Pancreas (tissue), 10 donors: ENCODE measurements at places on chromosomes 2 and 18. TPM values are rescaled to one million over a fixed set of nuclear protein-coding genes. Genes with fewer than 3 reads are reported as not detected.

- DNase-seq = peak; percentile 13
Observed at GRCh38 chr2:231563378-231563961, 29.2 kb upstream of the TEX44 start.

DNA sequence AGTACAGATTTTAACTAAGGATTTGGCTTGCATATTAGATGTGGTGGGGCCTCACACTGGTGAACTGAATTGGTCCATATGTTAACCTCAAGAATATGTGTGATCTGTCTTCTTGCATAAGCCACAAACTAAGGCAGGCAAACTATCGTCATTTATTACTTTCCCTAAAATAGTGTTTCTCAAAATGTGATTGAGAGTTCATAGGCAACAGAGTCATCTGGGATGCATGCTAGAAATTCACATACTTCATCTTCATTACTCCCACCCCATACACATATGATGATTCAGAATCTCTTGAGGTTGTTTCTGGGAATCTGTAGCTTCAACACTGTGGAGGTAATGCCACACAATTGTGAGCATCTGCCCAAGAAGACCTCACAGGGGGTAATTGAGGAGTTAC lies 822.8 kb upstream of the CDH2 start:
- DNase-seq = no peak

DNA sequence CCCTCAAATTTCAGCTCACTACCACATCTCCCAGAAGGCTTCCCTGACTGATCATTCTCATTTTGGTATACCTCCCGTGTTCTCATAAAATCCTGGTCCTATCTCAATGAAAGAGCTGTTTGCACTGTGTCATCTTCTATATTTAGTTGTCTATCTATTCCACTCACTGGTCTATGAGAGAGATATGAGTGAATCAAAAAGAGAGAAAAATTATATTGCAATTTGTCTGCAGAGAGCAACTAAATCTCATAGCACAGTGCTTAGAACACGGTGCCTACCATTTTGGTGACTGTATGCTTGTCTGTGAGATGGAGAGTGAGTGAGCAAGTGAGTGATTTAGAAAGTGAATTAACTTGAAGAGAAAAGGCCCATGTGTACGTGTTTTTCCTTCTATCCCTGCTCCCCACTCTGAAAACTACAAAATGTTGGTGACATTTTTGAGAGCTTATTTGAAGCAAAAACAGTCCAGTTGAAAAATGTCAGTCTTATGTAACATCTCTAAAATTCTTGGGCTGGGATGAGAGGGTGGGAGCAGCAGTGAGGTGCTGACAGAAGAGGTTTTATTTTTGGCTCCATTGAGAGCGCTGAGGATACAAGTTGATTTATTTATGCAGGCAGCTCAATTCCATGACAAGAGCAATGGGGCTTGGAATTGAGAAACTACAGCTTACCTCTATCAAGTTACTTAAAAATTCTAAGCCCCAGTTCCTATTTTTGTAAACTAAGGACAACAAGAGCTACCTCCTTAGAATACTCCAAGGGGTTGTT lies 373.5 kb upstream of the CHST9 start:
- no peak for DNase-seq

- DNase-seq = no peak
Observed at GRCh38 chr2:83572400-83572799, 886.7 kb downstream of the SUCLG1 start.

DNA sequence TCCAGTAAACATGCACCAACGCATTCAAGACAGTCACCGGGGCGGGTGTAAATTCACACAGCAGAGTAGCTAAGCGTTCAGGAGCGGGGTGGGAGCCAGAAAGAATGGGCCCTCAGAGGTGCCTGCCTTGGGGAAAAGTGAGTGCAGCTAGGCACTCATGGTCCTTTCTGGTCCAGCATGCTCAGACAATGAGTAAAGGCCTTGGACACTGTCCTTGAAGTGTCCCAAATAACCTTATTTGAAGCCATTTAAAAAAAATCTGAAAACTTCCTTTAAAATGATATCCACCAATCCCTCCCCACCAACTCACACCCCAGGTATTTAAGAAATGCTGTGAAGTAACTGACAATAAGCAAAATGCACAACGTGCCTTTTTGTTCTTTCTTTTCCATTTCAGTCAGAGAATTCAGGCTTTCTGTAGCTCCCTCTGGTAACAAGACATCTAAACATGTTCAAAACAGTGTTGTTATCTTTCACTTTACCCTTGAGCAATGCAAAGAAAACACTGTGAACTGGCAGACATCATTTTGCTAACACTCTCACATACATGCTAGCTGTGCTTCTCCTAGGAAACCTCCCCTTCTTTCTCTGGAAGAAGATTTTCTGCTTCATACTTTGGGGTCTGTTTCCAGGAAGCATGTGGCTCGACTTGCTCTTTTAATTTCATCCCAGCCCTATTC lies 445.1 kb upstream of the SPRED2 start:
- DNase-seq = no peak

DNA sequence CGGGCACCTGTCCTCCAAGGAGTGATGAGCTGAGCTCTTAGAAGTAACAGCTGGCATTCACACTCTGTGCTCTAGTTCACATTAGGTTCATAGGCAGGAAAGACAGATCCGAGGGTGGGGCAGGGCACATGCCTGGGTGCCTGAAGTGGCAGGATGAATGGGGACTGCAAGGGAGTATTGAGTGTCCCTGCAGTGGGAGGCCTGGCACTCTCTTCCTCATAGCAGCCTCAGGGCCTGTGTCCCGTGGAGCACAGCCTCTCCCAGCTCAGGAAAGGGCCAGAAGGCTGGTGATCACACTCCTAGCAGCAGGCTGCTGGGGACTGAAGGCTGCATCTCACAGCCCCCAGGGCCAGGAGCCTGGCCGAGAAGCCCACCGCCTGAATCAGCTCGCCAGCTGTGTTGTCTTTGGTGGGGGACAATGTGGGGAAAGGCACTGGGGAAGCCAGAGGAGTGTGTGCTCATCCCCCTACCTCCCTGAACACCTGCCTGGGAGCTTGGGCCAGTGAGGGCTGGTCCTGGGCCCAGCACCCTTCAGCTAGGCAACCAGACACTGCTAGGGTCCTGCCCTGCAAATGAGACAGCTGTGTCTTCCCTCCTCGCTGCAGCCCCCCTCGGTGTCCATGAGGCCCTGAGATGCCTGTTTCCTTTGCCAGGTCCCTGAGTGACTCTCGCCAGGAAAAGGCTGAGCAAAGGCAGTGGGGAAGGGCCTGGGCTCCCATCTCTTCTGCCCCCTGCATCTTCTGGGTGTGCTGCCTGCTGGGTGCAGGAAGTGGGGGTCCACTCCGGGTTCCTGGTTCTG lies 48.2 kb upstream of the HS6ST1 start:
- no peak for DNase-seq

DNA sequence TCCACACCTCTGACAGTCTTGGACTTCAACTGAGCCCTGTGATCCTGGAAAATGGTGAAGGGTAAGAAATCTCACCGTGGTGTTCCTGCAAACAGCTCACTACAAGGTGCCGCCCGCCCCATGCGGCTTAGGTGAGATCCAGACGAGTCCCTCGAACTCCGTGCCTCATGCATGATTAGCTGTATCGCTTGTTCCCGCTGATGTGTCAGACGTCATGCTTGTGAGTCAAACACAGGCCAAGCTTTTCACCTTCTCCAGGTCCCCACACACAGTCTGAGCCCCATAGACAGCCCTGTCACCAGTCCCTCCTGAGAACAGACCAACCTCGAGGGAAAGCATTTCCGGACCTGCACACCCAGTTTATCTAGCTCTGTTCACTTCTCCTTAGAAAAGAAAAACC lies 740.5 kb downstream of the GALR1 start:
- no peak for DNase-seq

DNA sequence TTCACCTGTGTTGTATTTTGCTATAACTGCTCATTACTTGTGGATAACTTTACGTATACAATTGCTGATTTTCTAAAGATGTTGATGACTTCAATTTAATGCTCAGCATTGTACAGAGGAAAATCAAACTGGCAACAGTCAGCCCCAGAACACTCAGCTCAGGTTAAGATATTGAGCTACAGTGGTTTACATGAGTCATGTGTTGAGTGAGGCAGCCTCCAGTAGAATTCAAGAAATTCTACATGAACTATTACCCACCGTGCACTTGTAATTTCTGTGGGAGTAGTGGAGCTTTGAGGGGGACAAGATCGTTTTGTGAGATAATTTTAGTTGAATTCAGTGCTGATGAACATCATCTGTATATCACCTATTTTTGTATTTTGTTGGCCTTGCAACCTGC lies 292.3 kb downstream of the ALPK2 start:
- no peak for DNase-seq

DNA sequence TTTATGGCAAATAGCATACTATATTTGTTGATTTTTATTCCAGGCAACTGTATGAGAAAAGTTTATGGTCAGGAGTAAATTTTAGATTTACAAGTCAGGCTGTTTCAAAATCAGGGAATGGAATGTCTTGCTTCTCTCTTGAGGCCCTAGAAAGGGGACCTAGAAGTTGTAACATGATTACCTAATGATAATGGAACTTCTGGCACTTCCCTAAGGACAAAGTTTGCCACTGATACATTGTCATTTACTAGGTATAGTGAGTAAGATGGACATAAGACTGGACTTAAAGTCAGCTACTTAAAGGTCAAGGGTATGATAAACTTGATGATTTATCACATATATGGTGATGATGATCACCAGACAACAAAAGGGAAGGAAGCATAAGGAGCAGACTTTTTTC lies 103.3 kb upstream of the VRK2 start:
- DNase-seq = no peak

DNA sequence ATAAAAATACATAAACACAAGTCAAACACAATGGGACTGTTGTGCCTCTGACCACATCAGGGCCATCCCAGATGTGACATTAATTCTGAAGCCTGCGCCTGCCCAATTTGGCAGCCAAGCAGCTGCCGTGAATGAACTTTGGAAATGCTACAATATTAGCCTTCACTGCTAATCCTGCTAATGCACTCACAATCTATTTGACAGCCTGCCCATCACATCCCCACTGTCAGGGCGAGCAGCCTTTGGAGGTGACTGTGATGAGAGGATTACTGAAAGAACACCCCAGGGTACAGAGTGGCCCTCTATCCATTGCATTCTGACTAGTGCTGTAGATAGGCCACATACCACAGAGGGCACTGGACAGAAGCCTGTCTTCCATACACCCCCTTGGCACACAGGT lies 21.6 kb downstream of the OSR1 start:
- no peak for DNase-seq

- no peak for DNase-seq
Observed at GRCh38 chr2:215554689-215555498, 119.0 kb upstream of the FN1 start.

Gene HOXD9
- 0.47 TPM for total RNA-seq

Gene ACP1
- 42.8 TPM for total RNA-seq

Gene TCF23
- not detected for total RNA-seq

Gene UGT1A4
- total RNA-seq = 0.19 TPM

Gene ITPRIPL1
- total RNA-seq = 0.58 TPM

Gene UGT1A3
- total RNA-seq = not detected

Gene KIAA2012
- not detected for total RNA-seq

Gene ADAM23
- total RNA-seq = 0.72 TPM
